Immature natural killer cell (primary cell): ENCODE measurements at places on chromosomes 4 and X.

- peaks cover 3% of the 10 kb centered on the region for H3K27me3 ChIP-seq
- DNase-seq, result no peak
- H3K27ac ChIP-seq, result no peak overlapping the region
- H3K36me3 ChIP-seq, result no peaks in the 10 kb centered on the region
- no peak overlapping the region for H3K4me3 ChIP-seq
Measured at GRCh38 chrX:153740631-153741222, 16.1 kb downstream of the ABCD1 start.

DNA sequence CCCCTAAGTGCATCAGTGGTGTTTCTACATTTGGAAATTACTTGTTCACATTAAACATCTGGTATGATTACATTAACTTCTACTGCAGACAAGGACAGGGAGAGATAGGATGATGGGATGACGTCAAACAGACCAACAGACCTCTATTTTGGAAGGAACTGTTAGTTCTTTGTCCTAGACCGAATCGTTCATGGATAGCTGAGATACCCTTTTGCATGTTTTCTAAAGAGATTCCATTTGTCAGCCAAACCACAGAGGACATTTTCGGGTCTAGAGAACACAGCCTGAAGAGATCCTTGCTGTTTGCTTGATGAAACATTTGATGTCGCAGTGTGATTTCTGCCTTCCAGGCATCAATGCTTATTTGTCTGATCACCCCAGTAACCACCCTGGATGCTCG, 27.7 kb downstream of the CHST7 start:
- H3K27me3 ChIP-seq, result peaks cover 13% of the 10 kb centered on the region
- no peaks in the 10 kb centered on the region for H3K4me1 ChIP-seq
- no peak overlapping the region for H3K27ac ChIP-seq
- H3K36me3 ChIP-seq, result peaks cover 4% of the 10 kb centered on the region
- no peak for DNase-seq

DNA sequence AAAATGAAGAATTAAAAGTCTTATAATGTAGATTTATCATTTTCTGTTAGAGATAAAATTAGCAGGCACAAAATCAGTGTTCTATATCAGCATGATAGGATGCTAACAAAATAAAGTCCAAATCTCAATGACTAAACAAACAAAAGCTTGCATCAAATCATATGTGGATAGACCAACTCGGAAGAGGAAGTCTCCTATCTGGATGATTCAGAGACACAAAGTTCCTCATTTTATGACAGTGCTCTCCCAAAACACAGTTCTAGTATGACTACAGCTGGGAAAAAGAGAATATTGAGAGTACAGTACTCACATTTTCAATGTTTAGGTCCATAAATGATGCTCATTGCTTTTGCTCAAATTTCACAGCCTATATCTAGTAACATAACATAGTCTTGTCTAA, 376.1 kb upstream of the CTSO start:
- no peaks in the 10 kb centered on the region for H3K36me3 ChIP-seq
- DNase-seq, result no peak
- H3K27me3 ChIP-seq, result no peaks in the 10 kb centered on the region
- no peak overlapping the region for H3K4me3 ChIP-seq

GRCh38 chr4:85895755-85896154, 420.8 kb downstream of the ARHGAP24 start:
- H3K27me3 ChIP-seq, result no peaks in the 10 kb centered on the region
- no peak overlapping the region for H3K27ac ChIP-seq
- H3K4me3 ChIP-seq, result no peak overlapping the region
- no peaks in the 10 kb centered on the region for H3K4me1 ChIP-seq
- no peaks in the 10 kb centered on the region for H3K36me3 ChIP-seq
- DNase-seq, result no peak

- H3K4me1 ChIP-seq, result peaks cover 23% of the 10 kb centered on the region
- no peak overlapping the region for H3K27ac ChIP-seq
- peaks cover 1% of the 10 kb centered on the region for H3K27me3 ChIP-seq
- peak overlapping the region; percentile 86 for H3K4me3 ChIP-seq
Measured at GRCh38 chrX:41275661-41276609, 58.0 kb upstream of the DDX3X start.

- H3K4me3 ChIP-seq, result no peak overlapping the region
- no peak overlapping the region for H3K27ac ChIP-seq
- no peaks in the 10 kb centered on the region for H3K36me3 ChIP-seq
Measured at GRCh38 chr4:5461477-5461876, 246.9 kb downstream of the EVC2 start.

DNA sequence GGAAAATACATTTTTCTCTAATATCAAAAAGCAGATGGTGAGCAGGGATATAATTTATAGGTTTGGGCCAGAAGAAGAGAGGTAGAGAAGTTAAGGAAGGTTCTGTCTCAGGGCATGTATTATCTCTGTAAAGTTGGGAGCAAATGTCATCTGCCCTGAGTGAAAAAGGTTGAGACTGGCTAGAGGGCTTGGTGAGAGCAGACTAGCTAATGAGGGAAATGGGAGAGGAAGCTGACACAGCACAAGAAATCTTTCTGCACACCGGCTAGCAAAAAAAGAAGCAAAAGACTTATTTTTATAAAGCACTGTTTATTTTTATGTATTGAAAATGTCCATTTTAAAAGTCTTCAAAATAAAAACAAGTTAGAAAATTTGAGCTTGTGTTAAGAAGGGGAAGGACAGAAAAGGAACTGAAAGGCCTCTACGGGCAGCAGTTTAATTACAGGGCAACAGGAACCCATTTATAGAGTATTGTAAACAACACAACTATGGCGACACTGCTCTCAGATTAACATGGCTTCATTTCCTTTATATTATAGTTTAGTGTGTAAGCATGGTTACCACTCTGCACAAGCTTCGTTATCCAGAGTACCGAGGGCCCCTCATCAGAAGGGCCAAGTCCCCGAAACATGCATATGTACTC, 17.4 kb downstream of the CD40LG start:
- peaks cover 54% of the 10 kb centered on the region for H3K4me1 ChIP-seq
- H3K36me3 ChIP-seq, result peaks cover 47% of the 10 kb centered on the region
- H3K27me3 ChIP-seq, result no peaks in the 10 kb centered on the region

DNA sequence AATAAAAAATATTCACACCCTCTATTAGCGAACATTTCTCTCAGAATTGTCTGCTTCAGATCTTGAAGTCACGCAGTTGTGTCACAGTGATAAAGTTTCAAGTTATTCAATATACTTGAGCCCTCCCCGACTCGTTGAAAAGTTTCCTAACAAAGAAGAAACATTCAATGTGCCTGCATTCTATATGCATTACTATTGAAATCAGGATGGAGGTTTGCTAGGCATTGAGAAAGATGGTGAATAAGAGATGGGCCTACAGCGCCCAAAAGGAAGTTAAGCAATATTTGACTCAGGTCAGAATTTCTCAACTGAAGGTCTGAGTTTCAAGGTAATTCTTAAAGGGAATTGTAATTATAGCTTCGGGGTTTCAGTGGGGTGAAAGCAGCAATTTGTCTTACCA, 6.1 kb downstream of the TCEANC start:
- no peak for DNase-seq
- H3K27ac ChIP-seq, result peak overlapping the region; percentile 16
- no peak overlapping the region for H3K4me3 ChIP-seq
- peaks cover 9% of the 10 kb centered on the region for H3K4me1 ChIP-seq
- no peaks in the 10 kb centered on the region for H3K27me3 ChIP-seq
- H3K36me3 ChIP-seq, result peaks cover 52% of the 10 kb centered on the region

- DNase-seq, result no peak
- H3K4me1 ChIP-seq, result peaks cover 21% of the 10 kb centered on the region
- no peaks in the 10 kb centered on the region for H3K27me3 ChIP-seq
- no peaks in the 10 kb centered on the region for H3K36me3 ChIP-seq
Measured at GRCh38 chr4:139816856-139817255, 151.2 kb downstream of the MGST2 start.

DNA sequence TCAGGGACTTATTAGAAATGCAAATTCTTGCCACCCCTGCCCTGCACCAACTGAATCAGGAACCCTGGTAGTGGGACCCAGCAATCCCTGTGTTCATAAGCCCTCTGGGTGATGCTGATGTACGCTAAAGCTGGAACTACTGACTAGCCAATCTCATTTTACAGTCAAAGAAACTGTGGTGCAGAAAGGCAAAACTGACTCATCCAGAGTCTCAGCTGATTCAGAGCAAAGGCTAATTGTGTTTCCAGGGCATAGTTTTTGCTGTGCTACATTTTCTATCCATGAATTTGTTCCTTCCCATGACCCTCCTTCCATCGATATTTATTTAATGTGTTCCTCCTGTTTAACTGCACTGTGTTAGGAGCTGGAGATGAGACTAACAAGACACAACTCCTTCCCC, 207.5 kb downstream of the REPS2 start:
- H3K4me3 ChIP-seq, result no peak overlapping the region
- no peak overlapping the region for H3K27ac ChIP-seq
- H3K27me3 ChIP-seq, result peaks cover 11% of the 10 kb centered on the region
- H3K4me1 ChIP-seq, result no peaks in the 10 kb centered on the region
